Esophagus squamous epithelium (tissue), 5 donors: ENCODE measurements at places on chromosomes 7 and 10.
A peak's percentile ranks its signal among the peaks of the same experiment; 100 is the strongest.

- DNase-seq, result peak; percentile 33
These were observed at the start of gene CWF19L1 for GRCh38 chr10:100267239-100268104. CWF19L1 (minus strand) TSS chr10:100267638; CDS start chr10:100267593, 45 bp downstream.

GRCh38 chr10:97367126-97367649, 32.7 kb upstream of the FRAT2 start:
- no peak for DNase-seq

DNA sequence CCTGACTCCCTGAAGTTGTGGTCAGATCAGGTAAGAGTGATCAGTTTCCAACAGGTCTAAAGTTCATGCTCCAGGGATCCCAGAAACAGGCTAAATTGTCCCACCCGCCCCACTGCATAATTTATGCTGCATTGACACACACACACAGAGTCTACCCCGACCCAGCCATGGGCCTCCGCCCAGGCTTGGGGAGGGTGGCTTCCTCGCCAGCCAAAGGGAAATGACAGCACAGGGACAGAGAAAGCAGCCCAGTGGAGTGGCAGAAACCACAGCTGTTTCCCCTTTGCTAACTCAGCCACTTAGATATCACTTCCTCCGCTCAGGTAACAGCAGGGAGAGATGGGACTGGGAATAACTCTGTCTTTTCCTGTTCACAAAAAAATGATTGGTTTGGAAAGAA, 9.4 kb downstream of the SH3PXD2A start:
- no peak for DNase-seq

- DNase-seq, result no peak
These were observed 7.7 kb downstream of the GHRHR start for GRCh38 chr7:30971440-30971839.

DNA sequence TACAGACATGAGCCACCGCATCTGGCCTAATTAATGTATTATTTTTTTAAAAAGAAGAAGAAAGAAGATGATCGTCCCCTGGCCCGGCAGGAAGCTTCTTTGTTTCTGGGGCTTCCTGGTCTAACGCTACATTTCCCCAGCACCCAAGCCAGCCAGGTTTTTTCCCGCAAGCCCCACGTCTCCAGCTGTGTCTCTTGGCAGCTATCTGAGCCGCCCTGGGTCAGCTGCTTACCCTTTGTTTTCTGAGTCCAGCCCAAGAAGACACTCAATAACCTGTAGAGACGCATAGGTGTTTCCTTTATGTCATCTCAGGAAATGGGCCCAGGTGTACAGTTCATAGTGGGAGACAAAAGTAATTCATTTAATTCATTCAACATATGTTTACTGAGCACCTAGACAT, 110.2 kb downstream of the MTPAP start:
- no peak for DNase-seq

- DNase-seq, result no peak
These were observed 14.0 kb upstream of the ENTPD1 start for GRCh38 chr10:95741807-95742467.
